Endodermal cell (in vitro differentiated cells): ENCODE measurements at places on chromosomes 7 and 10. TPM values are rescaled to one million over a fixed set of nuclear protein-coding genes. Genes with fewer than 3 reads are reported as not detected.
A peak's percentile ranks its signal among the peaks of the same experiment; 100 is the strongest.

Gene FGFBP3
- 18.4 and 19.0 TPM in 2 replicates for total RNA-seq

- no peak for DNase-seq
These were observed 47.0 kb downstream of the TMEM106B start for GRCh38 chr7:12258074-12258473.

- no peak for DNase-seq
These were observed 599.6 kb downstream of the INHBA start for GRCh38 chr7:41103331-41103730.

- DNase-seq = peak; percentile 97
These were observed 9.9 kb upstream of the PSMG3 start for GRCh38 chr7:1579481-1580421.

- no peak for DNase-seq
These were observed 13.4 kb downstream of the JAZF1 start for GRCh38 chr7:28166982-28167715.

- no peak for DNase-seq
These were observed 275.8 kb downstream of the PTPRN2 start for GRCh38 chr7:158311791-158312190.
